ENCODE measurements at places on chromosomes 16 and 17.

DNA sequence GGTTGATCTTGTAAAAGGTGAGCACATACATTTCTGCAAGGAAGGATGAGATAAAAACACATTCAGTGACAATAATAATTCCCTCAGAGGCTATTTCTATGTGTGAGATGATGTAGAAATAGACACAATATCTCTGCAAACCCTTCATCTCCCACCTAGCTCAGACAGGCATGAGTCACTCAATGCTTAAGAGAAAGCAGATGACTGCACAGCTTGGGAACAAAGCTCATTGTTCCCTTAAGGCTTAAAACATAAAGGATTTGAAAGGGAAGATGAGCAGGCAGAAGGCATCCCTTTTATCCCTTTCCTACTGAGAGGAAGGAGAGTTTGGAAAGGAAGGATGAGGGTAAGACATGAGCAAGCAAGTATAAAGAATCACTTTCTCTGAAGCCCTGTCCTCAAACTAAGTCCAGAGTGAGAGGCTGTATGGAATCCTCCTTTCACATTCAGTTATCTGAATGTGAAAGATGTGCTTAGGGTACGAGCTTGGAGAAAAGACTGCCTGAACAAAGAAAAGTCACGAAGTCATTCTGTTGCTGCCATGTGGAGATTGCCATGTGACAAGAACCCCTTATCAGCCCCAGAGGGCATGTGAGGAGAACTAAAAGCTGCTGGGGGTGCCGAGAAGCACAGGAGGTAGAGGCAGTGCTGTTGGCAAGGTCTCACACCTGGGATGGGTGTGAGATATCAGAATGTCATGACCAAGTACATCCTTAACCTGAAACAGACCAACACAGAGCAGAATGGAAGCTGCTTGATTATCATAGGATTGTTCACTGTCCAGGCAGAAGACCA is 58.2 kb downstream of the CNTNAP4 start:
- DNase-seq, result peak; percentile 44

- no peak for DNase-seq
Measured at GRCh38 chr17:37064206-37064605, 115.5 kb downstream of the AATF start.

- no peak for DNase-seq
Measured at GRCh38 chr17:3917391-3917931, 1.2 kb upstream of the P2RX1 start.

DNA sequence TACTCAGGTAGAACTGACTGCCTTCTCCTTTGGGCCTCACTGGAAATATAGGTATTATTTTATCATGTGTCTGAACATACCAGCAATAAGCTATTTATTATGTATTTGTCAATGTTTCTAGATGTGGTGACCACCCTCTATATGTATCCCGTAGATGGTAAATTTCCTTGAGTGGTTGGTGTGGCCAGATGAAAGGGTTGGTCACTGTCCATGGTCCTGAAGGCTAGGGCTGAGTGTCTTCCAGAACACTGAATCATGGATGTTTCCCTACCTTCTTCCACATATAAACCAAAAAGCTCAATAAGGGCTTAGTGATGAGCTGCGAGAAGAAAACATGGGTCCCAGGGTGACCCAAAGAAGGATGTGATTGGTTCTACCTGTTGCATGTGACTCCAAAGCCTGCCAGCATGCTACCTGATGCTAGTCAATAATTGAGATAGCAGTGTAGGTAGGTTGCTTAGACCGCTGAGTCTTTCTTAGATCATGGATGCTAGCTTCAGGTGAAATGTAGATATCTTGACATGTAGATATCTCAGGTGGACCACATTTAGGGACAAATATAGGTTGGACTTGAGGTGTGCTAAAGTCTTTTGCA is 150.3 kb downstream of the ASIC2 start:
- peak; percentile 75 for DNase-seq

GRCh38 chr16:87854053-87854906 is 15.0 kb downstream of the SLC7A5 start:
- no peak for DNase-seq

GRCh38 chr17:40564883-40565768 is at the start of gene CCR7:
Gene CCR7, minus strand, starts transcription at chr17:40565472. Its CDS starts 63 bp downstream, at chr17:40565409.
- DNase-seq, result no peak

GRCh38 chr17:82732118-82732743 is 3.2 kb upstream of the FN3K start:
- no peak for DNase-seq

DNA sequence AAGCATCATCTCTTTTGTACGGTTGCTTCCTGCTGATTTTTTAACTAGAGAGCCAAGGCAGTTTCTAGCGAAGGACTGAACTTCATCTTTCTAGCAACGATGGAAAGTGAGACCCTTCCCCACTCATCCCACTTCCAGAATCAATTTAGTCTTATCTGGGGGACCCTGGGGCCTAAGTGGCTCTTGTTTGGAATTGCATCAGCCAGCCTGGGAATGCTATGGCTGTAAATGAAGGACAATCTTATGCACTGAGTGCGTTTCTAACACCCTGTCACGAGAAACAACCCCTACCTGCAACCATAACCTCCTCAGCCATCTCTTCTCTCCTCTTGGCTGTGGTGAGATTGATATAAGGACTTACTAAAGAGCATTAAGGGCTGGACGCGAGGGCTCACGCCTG is 64.8 kb downstream of the ERCC4 start:
- no peak for DNase-seq

- no peak for DNase-seq
Measured at GRCh38 chr16:1177750-1178149, 24.8 kb downstream of the CACNA1H start.

DNA sequence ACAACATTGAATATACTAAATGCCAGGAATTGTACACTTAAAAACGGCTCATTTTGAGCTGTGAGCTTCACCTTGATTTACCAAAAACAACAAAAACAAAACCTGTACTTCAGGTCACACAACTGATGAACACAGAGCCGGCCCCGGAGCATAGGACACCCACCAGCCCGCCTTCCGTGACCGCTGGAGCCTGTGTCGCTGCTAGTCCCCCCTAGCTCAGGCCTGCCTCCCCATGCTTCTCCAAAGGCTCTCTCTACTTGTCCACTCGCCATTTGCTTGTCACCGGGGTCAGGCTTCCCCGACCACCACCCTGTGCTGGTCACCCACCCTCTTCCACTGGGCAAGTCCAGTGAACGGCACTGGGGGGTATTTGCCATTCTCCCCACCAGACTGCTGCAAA is 113.8 kb upstream of the TNRC6C start:
- DNase-seq, result no peak

GRCh38 chr17:58202859-58203258 is 10.3 kb downstream of the EPX start:
- no peak for DNase-seq

DNA sequence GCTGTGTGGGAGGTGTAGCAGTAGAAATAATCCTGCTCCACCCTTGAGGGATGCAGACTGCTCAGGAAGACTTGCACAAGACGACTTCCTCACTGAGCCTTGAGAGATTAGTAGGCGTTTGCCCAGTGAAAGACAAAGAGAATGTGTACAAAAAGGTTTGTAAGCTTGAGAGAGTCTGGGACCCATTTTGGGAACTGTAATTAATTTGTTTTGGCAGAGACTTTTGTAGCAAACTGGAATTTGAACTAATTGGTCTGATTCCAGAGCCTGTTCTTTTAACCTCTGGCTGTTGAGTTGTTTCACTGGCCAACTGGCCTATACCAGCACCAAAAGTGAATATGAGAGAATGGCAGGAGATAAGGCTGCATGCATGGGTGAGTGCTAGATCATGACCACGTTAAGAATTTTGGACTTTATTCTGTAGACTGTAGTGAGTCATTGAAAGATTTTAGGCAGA is 75.5 kb downstream of the AATF start:
- peak; percentile 52 for DNase-seq

GRCh38 chr16:61952841-61953240 is 83.4 kb downstream of the CDH8 start:
- no peak for DNase-seq

DNA sequence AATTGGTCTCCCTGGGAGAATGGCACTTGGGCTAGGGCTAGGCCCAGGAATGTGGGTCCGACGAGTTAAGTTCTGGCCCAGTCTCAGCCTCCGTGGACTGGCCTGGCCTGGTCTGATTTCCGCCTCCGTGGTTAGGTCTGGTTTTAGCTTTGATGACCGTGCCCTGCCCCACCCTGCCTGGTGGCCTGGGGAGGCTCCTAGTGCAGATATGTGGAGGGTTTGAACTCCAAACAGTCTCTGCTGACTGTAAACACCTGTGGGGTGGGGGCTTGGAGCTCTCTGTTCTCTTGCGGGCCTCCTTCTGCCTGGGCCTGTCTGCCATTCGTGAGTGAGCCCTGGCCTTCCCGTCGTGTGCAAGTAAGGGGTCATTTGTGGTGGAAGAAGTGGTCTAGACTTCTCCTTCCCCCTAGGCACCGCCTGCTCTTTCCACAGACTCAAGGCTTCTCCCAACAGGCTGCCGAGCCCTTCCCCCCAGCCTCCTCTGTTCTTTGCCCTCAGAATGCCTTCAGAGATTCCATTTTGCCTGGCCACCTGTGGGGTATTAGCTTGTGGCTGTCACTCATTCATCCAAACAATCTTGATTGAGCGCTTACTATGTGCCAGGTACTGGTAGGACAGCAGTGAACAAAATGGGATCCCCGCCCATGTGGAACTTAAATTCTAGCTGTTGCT is 1.6 kb downstream of the ATP6V0C start:
- no peak for DNase-seq

- no peak for DNase-seq
Measured at GRCh38 chr16:27351989-27352388, 38.2 kb downstream of the IL4R start.

DNA sequence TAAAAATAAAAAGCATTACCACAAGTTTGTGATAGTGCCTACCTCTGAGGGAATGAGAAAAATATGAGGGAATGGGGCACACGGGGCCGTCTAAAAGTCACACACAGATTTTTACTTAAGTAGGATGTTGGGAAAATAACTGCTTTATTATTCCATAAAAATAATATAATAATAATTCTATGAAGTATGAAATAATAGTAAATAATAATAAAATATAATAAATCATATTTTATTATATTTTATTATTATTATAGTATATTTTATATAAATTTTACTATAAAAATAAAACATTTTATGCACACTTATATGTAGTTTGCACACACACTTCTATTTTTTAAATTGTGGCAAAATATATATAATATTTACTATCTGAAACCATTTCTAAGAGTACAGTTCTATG is 92.3 kb downstream of the BMERB1 start:
- no peak for DNase-seq

GRCh38 chr17:49513641-49514040 is 18.5 kb downstream of the NGFR start:
- no peak for DNase-seq

- no peak for DNase-seq
Measured at GRCh38 chr16:29737713-29738112, 8.1 kb downstream of the C16orf54 start.

DNA sequence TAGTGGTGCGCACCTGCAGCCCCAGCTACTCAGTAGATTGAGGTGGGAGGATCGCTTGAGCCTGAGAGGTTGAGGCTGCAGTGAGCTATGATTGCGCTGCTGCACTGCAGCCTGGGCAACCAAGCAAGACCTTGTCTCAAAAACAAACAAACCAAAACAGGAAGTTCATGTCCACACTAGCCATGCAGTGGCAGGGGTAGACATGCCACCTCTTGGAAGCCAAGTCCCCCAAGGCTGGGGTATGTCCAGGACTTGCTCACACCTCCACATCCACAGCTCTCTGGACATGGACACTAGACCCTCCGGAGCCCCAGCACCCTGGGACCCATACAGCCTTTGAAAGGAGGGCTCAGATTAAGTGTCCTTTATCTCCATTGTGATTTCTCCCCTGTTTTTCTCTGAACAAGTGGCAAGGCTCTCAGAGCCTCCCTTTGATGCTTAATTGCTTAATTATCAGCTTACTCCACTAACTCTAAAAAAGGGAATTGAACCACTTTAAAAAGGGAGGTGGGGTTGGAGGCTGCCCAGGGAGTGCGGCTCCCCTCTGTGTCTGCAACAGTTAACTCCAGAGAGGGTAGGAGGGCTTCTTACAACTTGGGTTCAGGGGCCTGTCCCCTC is 424.6 kb upstream of the C16orf82 start:
- peak; percentile 54 for DNase-seq

- DNase-seq, result peak; percentile 71
Measured at GRCh38 chr17:2056206-2057174, 1.6 kb downstream of the HIC1 start.

DNA sequence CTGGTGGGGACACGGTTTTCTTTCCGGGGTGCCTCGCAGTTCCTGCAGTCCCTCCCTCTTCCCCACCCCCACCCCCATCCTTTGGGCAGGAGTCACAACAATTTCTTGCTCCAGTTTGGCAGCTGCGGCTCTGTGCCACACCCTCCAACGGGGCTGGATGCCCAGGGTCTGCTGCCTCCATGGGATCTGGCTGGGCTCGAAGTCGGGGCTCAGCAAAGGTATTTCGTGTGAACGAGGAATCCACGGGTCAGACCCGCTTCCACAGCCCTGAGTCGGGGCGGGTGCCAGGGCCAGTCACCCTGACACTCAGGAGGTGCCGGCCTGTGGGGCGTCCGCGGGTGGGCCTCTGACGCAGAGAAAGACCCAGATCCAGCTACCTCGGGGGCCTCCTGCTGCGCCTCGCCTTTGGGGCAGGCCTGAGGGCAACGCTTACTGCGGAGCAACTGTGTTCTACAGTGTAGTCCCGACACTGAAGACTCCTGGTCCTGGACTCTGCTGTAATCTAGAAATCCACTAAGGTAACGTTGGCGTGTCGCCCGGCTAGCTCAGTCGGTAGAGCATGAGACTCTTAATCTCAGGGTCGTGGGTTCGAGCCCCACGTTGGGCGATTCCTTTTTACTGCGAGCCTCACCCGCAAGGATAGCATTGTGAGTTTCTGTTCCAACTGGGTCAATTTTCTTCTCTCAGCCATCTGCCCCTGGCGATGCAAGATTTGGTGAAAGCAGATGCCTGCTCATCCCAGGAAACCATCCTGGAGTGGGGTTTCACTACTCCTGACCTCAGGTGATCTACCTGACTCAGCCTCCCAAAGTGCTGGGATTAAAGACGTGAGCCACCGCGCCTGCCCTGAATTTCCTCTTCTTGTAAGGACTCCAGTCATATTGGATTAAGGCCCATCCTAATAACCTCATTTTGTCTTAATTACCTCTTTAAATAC is 12.6 kb upstream of the OR1F1 start:
- peak; percentile 53 for DNase-seq

- DNase-seq, result no peak
Measured at GRCh38 chr16:49347476-49347875, 26.1 kb upstream of the C16orf78 start.

DNA sequence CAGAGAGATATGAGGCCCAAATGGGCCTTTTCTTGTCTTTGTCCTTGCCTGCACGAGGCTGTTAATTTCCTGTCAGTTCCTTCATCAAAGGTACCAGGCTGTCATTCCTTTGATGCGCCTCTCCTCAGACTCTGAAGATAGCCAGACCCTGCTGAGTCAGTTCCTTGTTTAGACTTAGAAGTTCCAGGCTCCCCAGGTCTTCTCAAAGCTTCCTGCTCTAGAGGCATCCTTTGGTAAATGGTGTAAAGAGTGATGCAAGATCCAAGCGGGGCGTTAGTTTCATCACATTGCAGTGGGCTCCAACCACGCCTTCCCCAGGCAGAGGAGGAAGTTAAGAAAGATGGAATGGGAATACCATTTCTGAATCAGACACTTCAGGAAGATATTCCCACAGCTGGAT is 4.0 kb upstream of the CDH11 start:
- no peak for DNase-seq

- DNase-seq, result no peak
Measured at GRCh38 chr16:87765473-87765775, 362 bp downstream of the KLHDC4 start.

GRCh38 chr16:20846030-20846429 is 39.7 kb downstream of the REXO5 start:
- DNase-seq, result no peak

GRCh38 chr17:74853669-74854068 is 6.0 kb downstream of the GRIN2C start:
- no peak for DNase-seq
